ENCODE measurements at places on chromosomes 12 and 14.

GRCh38 chr14:97571866-97572555, 774.8 kb downstream of the VRK1 start:
- DNase-seq: no peak

DNA sequence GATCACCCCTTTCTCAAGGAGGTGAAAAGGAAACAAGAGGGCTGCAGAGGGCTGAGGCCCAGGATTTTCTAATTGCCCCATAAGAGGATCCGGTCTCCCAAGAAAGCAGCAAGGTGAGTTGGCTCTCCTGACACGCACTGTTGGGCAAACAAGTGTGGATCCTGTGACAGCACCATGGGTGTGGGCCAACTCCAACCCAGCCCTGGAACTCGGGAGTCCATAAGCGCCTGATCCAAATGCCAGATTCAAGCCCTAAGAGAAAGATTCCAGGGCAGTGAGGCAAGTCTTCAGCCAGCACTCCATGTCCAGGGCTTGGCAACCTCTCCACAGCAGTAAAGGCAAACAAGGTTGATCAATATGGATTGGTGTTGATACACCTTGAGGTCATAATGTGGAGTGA, 33.1 kb downstream of the KCNA5 start:
- no peak for DNase-seq

- no peak for DNase-seq
Observed at GRCh38 chr14:61675291-61675690, 20.0 kb upstream of the HIF1A start.

GRCh38 chr12:131334835-131335234, 376.1 kb upstream of the SFSWAP start:
- no peak for DNase-seq

GRCh38 chr14:68131907-68132306, 312.3 kb downstream of the RAD51B start:
- DNase-seq: no peak

DNA sequence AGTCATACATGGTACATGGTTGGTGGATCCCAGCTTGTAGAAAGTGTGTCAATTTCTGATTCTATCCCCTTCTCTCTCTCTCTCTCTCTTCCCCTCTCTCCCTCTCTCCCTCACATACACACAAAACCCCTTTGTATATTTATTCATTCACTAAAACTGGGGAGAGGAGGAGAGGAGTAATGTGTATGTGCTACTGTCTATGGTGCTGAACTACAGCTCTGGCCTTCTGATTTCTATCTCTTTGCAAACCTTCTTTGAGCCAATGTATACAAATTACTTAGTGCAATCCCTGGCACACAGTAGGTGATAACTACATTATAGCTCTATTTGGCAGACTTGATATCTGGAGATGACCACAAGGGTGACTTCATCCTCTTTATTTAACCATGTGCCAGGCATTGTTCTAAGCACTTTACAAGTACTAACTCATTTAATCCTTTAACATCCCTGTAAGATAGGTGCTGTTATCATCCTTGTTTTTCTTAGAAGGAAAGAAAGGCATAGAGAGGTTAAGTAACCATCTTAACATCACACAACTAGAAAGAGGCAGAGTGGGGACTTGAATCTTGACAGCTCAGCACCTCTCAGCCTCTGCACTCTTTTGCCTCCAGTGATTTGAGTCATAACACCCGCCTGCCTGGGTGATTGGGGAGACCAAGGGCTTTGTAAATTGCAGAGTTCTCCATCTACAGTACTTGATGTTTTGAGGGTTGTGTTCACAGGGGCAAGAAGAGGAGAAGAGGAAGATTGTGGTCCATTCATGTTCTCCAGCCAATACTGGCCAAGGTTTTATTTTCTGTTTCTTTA, 21.3 kb downstream of the RPH3A start:
- no peak for DNase-seq

DNA sequence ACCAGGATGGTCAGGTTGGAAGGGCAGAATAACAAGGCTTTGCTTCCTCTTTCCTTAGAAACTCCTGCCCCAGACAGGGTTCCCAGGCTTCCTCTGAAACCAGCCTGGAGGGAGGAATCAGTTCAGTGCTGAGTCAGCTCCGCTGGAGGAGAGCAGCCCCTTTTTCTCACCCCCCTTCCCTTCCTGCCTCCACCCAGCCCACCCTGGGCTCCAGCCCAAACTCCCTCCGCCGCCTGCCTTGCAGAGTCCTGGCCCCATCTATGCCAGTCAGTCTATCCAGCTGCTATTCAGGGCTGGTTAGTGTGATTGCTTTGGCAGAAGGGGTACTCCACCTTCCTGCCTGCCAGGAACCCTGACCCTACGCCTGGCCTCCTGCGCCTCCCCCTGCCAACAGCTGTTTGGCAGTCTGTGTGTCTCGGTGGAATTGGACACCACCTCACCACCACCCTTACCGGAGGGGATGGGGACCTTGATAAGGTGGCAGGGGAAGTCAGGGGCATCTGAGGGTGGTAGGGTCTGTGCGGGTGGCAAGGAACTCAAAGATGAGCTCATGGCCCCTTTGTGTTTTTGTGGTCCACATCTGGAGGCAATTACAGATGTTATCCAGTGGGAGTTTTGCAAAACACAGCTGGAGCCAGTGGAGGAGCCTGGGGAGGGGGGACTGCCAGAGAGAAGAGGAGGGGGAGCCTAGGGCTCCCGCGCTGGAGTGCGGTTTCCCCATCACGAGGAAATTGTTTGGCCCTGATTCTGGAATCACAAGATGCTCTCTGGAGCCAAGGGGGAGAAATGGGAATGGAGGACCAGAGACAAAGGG, 12.2 kb downstream of the MMP14 start:
- DNase-seq: no peak

All from GM18507 (cell line).